ENCODE measurements at places on chromosomes 12 and 14.

GRCh38 chr14:22820731-22821130 lies 5.5 kb upstream of the SLC7A7 start:
- DNase-seq, result no peak

GRCh38 chr14:102952276-102952675 lies 29.8 kb downstream of the AMN start:
- no peak for DNase-seq

- DNase-seq, result no peak
These were observed 59.8 kb downstream of the KIF21A start for GRCh38 chr12:39383114-39383513.

GRCh38 chr14:89921346-89921745 lies 33.2 kb downstream of the EFCAB11 start:
- DNase-seq, result no peak

- DNase-seq, result no peak
These were observed 1231.7 kb upstream of the TMEM132C start for GRCh38 chr12:127035011-127035879.

DNA sequence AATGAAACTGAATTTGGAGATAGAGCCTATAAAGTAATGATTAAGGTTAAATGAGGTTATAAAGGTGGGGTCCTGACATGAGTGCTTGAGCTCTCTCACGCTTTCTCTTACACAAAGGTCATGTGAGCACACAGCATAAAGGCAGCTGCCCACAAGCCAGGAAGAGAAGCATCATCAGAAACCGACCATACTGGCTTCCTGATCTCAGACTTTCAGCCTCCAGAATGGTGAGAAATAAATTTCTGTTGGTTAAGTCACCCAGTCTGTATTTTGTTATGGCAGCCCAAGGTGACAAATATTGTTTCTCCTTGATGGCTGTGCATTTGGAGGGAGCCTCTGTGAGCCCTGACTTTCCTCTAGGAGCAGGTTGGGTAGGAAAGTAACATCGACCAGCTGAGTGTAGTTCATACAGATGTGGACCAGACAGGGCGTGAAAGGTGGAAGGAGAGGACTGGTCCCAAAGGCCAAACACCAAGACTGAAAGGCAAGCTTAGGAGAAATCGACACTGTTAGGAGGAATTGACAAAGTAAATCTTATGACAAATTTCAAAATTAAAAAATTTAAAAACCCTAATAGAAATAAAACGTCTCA lies 97.6 kb upstream of the SLC38A2 start:
- DNase-seq, result no peak
